ENCODE measurements at places on chromosomes 13 and 19. TPM values are rescaled to one million over a fixed set of nuclear protein-coding genes. Genes with fewer than 3 reads are reported as not detected.

Gene SYNE4
- not detected for total RNA-seq

DNA sequence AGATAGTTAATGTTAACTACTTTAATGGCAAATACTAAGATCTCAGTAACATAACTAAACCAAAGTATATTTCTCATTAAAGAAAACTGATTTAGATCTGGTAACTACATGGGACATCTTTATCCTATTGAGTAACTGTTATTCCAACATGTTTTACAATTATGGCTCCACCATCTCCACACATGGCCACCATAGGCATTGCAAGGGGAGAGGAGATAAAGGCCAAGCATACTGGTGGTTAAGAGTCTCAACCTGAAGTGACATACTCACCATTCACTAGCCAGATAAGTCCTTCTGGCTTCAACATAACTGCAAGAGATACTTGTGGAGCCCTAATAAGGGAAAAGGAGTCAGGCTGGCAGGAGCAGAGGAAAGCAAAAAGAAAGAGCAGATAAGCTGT lies 1586.4 kb upstream of the SPRY2 start:
- H3K36me3 ChIP-seq, result no peaks in the 10 kb centered on the region
- H3K4me3 ChIP-seq, result no peak overlapping the region
- DNase-seq, result no peak
- H3K27ac ChIP-seq, result no peak overlapping the region
- H3K4me1 ChIP-seq, result no peaks in the 10 kb centered on the region
- H3K27me3 ChIP-seq, result no peaks in the 10 kb centered on the region

- peaks cover 54% of the 10 kb centered on the region for H3K36me3 ChIP-seq
- DNase-seq, result no peak
- no peaks in the 10 kb centered on the region for H3K27me3 ChIP-seq
- H3K4me1 ChIP-seq, result peaks cover 3% of the 10 kb centered on the region
- H3K4me3 ChIP-seq, result no peak overlapping the region
Observed at GRCh38 chr13:110684388-110685056, 21.4 kb downstream of the CARS2 start.

DNA sequence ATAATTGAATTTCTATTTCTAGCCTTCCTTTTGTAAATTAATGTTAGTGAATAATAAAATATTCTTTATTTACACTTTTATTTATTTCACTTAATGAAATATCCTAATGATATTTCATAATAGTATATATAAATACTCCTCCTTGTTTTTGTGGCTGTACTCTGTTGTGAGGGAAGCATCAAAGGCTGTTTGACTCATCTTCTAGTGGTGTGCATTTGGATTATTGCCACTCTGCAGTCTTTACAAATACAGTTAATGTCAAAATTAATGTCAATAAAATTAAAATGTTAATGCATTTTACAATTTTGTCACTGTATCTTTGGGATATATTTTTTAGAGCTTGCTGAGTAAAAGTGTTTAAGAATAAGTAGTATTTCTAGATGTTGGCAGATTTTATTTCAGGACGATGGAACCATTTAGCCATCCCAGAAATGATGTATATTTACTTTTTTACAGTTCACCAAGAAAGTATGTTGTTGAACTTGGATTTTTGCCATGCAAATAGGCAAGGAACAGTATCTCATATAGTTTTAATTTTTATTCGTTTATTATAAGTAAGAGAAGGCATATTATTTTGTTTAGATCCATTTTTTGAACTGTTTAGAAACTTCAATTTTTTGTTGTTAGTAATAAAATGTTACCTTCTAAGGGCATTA lies 281.2 kb upstream of the SLITRK6 start:
- H3K4me3 ChIP-seq, result no peak overlapping the region
- H3K36me3 ChIP-seq, result no peaks in the 10 kb centered on the region
- H3K27ac ChIP-seq, result no peak overlapping the region
- no peak for DNase-seq

Gene ZNF813
- 6.1 TPM for total RNA-seq

DNA sequence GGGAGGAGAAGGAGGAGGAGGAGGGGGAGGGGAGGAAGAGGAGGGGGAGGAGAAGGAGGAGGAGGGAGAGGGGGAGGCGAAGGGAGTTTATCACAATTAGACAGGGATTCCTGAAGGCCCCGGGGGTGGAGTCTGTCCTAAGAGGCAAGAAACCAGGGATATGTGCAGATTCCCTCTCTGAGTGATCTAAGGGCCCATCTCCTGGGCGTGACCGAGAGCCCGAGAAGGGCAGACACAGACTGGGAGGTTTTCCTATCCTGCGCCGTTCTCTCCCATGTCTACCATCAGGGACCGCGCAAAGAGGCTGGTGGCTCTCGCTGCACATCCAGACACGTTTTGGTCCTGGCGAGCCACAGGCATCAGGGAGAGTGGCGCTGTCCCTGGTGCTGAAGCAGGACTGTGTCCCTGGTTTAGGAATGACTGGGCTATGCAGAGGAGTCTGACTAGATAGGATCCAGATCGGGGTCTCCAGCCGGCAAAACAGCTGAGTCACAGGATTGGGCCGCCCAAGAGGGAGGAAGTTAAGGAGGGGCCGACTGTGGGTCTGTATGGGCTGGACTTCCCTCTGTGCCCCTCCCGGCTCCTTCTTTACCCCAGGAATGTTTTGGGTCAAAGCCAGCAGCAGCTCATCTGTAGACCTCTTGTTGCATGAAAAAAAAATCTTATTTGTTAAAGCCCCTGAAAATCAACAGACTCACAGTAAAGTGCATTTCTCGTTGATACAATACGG lies 17.9 kb upstream of the ZNF175 start:
- H3K36me3 ChIP-seq, result no peaks in the 10 kb centered on the region
- peak; percentile 47 for DNase-seq
- H3K27me3 ChIP-seq, result no peaks in the 10 kb centered on the region

- no peak overlapping the region for H3K27ac ChIP-seq
- no peaks in the 10 kb centered on the region for H3K27me3 ChIP-seq
- no peaks in the 10 kb centered on the region for H3K36me3 ChIP-seq
- H3K4me1 ChIP-seq, result peaks cover 4% of the 10 kb centered on the region
- no peak overlapping the region for H3K4me3 ChIP-seq
Observed at GRCh38 chr13:106117035-106117434, 418.4 kb downstream of the EFNB2 start.

- H3K27me3 ChIP-seq, result no peaks in the 10 kb centered on the region
- no peak for DNase-seq
- H3K4me1 ChIP-seq, result no peaks in the 10 kb centered on the region
- H3K27ac ChIP-seq, result no peak overlapping the region
- H3K36me3 ChIP-seq, result 0 out of 2 replicates have a peak, but pooled peaks cover 3% of the 10 kb centered on the region
Observed at GRCh38 chr13:49029570-49029969, 53.9 kb downstream of the FNDC3A start.

- no peak overlapping the region for H3K4me3 ChIP-seq
- DNase-seq, result no peak
- peaks cover 6% of the 10 kb centered on the region for H3K36me3 ChIP-seq
- H3K27ac ChIP-seq, result no peak overlapping the region
- H3K27me3 ChIP-seq, result no peaks in the 10 kb centered on the region
- no peaks in the 10 kb centered on the region for H3K4me1 ChIP-seq
Observed at GRCh38 chr13:100521851-100522617, 66.6 kb downstream of the GGACT start.

Measured in IMR-90 (cell line).